Left cardiac atrium (tissue), 4 donors: ENCODE measurements at places on chromosomes 1 and 21.

GRCh38 chr1:109912214-109912861 is 1.7 kb downstream of the CSF1 start:
- DNase-seq = no peak

DNA sequence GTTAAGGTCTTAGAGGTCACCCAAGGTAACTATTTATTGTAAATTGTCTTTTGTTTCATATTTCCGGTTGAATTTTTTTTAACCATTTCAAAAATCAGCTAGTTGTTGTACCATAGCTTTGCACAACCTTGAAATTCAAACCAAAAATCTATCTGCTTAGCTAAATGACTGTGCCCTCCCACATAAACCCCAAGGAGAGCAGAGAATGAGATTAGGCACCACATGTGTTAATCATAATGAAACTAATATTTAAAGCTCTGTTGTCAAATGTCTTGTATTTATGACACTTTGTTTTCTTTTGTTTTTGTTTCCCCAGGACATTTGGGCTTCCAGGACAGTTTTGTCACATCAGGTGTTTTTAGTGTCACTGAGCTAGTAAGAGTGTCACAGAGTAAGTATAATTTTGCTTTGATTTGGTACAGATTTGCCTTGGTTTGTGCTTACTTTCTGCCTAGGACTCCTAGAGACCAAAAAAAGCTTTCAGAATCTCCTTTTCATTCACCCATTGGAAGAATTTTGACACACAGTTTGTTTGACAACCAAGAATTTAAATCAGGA is 249.9 kb downstream of the NFIA start:
- DNase-seq = no peak

DNA sequence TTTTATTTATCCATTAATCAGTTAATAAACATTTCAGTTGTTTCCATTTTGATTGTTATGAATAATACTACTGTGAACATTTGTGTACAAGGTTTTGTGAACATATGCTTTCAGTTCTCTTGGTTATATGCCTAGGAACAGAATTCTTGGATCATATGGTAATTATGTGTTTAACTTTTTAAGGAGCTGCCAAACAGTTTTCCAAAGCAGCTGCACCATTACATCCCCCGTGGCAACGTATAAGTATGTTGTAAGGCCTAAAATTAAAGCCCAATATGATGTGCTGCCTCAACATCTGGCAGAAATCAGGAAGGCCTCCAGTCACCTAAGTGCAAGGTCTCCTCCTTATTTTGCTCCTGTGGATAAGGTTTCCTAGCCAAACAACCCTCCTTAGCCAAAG is 235.6 kb upstream of the CACYBP start:
- DNase-seq = no peak

DNA sequence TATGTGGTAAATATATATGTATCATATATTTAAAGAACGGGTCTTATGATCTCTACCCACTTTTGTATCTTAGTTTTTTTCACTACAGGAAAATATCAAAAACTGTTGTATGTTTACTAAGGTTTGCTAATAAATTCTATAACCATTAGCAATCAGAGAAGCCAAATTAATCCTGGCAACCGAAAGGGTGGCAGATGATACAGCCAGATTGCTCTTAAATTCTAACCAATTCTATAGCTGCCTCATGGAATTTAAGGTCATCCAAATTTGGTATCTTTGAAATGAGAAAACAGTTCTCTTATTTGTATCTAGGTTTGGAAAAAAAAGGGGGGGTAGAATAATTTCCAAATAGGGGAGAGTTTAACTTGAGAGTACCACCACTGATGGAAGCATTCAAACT is 591.2 kb downstream of the SMYD3 start:
- no peak for DNase-seq
